ENCODE measurements at places on chromosomes 1 and 21.

DNA sequence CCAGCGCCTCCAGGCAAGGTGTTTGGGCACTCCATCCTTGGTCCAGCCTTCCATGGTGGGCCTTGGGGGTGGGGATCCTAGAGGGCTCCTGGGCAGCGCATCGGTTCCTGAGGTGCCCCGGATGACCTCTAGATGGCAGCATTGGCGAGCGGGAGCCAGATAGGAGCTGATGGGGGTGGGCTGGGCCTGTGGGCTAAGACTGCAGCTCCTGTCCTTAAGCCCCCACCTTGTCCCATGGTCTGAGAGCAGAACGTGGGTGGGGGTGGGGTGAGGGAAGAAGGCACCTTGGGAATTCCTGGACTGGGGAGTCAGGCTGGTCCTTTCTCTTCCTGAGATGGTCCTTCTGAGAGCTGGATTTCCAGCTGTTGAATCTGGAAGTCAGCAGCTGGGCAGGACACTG is 93.4 kb upstream of the CSF3R start:
- peak; percentile 45 for DNase-seq

GRCh38 chr21:41662161-41662560 is 104.7 kb downstream of the RIPK4 start:
- DNase-seq, result no peak

DNA sequence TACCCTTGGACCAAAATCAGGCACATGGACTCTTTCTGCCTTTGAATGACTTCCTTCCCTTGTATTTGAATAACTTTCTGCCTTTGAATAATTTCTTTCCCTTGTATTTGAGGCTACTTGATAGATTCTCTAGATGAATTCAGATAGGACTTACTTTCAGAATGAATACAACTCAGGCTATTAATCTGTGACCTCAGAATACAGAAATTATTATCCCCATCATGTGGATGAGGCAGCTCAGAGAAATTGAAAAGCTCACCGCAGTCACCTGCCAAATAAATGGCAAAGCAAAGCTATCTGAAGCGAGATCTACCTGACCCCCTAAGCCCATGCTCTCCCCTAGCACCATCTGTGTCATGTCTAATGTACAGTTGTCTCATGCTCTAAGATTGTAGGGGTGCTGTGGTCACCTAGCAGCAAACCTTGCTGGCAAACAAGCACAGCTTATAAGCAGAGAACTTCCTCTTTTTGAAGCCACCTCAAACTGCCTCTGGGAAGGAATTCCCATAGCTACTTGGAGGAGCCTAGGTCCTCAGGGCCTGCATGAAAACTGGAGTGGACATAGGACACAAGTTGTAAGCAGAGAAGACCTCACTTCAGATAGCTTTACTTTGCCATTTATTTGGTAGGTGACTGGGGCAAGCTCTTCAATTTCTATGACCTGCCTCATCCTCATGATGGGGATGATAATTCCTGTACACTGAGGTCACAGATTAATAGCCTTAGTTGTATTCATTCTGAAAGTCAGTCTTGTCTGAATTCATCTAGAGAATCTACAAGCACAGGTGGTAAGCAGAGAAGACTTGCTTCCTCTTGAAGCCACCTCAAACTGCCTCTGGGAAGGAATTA is 66.1 kb downstream of the FASLG start:
- no peak for DNase-seq

- peak; percentile 83 for DNase-seq
Observed at GRCh38 chr1:150567341-150567716, 12.1 kb downstream of the MCL1 start.

Data from CD4-positive, alpha-beta T cell treated with Interleukin-12 subunit alpha and Interleukin-12 subunit beta, for 1 hour (primary cell).